Cardiac muscle cell (in vitro differentiated cells and primary cell): ENCODE measurements at places on chromosomes 13 and 19. TPM values are rescaled to one million over a fixed set of nuclear protein-coding genes. Genes with fewer than 3 reads are reported as not detected.

LILRB5 gene
- 0.04 TPM in 1 of 2 replicates, not detected in the other for polyA plus RNA-seq

HTR2A gene
- not detected in 2 replicates for polyA plus RNA-seq

CGB3 gene
- 0.26 TPM in 1 of 2 replicates, not detected in the other for polyA plus RNA-seq

FCAR gene
- not detected in 2 replicates for polyA plus RNA-seq

ZNF667 gene
- 9.3 and 12.9 TPM in 2 replicates for polyA plus RNA-seq

TNFSF9 gene
- polyA plus RNA-seq: 1.5 and 3.0 TPM in 2 replicates

C19orf73 gene
- 3.7 and 9.6 TPM in 2 replicates for polyA plus RNA-seq

LRRC25 gene
- polyA plus RNA-seq: not detected in 2 replicates

ADPRHL1 gene
- 77.3 and 78.2 TPM in 2 replicates for polyA plus RNA-seq

GET3 gene
- polyA plus RNA-seq: 88.3 and 103 TPM in 2 replicates

DCT gene
- polyA plus RNA-seq: not detected in 2 replicates

SIAH3 gene
- 1.3 and 2.5 TPM in 2 replicates for polyA plus RNA-seq

CEACAM8 gene
- 0.19 and 0.46 TPM in 2 replicates for polyA plus RNA-seq

LYL1 gene
- polyA plus RNA-seq: 4.3 and 4.6 TPM in 2 replicates

APLP1 gene
- 117 and 157 TPM in 2 replicates for polyA plus RNA-seq

CHAF1A gene
- polyA plus RNA-seq: 19.7 and 38.9 TPM in 2 replicates

SBK2 gene
- polyA plus RNA-seq: 6.8 and 7.1 TPM in 2 replicates

ZNF492 gene
- not detected in 2 replicates for polyA plus RNA-seq

POLRMT gene
- polyA plus RNA-seq: 103 and 120 TPM in 2 replicates

ZNF99 gene
- polyA plus RNA-seq: not detected in 2 replicates

NKPD1 gene
- 1.0 and 2.9 TPM in 2 replicates for polyA plus RNA-seq

TJP3 gene
- polyA plus RNA-seq: 3.0 and 5.0 TPM in 2 replicates

TFDP1 gene
- 68.1 and 81.7 TPM in 2 replicates for polyA plus RNA-seq

NLRP11 gene
- not detected in 2 replicates for polyA plus RNA-seq

HCN2 gene
- 0.34 and 0.46 TPM in 2 replicates for polyA plus RNA-seq

ZNF829 gene
- polyA plus RNA-seq: 0.62 and 2.0 TPM in 2 replicates

SLITRK5 gene
- polyA plus RNA-seq: 0.04 and 0.10 TPM in 2 replicates

EHD2 gene
- polyA plus RNA-seq: 0.64 and 2.7 TPM in 2 replicates

PLIN4 gene
- 0.54 and 0.81 TPM in 2 replicates for polyA plus RNA-seq

SYCN gene
- not detected in 2 replicates for polyA plus RNA-seq

SIGLEC5 gene
- not detected in 2 replicates for polyA plus RNA-seq

CABP5 gene
- polyA plus RNA-seq: not detected in 2 replicates

ZNF813 gene
- 2.7 and 3.3 TPM in 2 replicates for polyA plus RNA-seq

RNF17 gene
- not detected in 2 replicates for polyA plus RNA-seq

SLAIN1 gene
- 21.6 and 26.5 TPM in 2 replicates for polyA plus RNA-seq

C2CD4C gene
- polyA plus RNA-seq: 3.0 and 3.4 TPM in 2 replicates

CD22 gene
- polyA plus RNA-seq: 0.50 TPM in 1 of 2 replicates, not detected in the other

LYPD3 gene
- 0.73 and 3.5 TPM in 2 replicates for polyA plus RNA-seq

DACH1 gene
- polyA plus RNA-seq: 2.9 and 3.5 TPM in 2 replicates

ZNF284 gene
- 1.2 and 1.7 TPM in 2 replicates for polyA plus RNA-seq

MYPOP gene
- 2.0 and 2.3 TPM in 2 replicates for polyA plus RNA-seq

ARHGEF7 gene
- 20.4 and 26.5 TPM in 2 replicates for polyA plus RNA-seq
